ENCODE measurements at places on chromosomes 13 and 19. TPM values are rescaled to one million over a fixed set of nuclear protein-coding genes. Genes with fewer than 3 reads are reported as not detected.
A peak's percentile ranks its signal among the peaks of the same experiment; 100 is the strongest.

The LRFN3 gene
- polyA plus RNA-seq, result 1.2 TPM

The MAST1 gene
- polyA plus RNA-seq, result 0.32 TPM

The SIGLECL1 gene
- polyA plus RNA-seq, result not detected

The ONECUT3 gene
- not detected for polyA plus RNA-seq

DNA sequence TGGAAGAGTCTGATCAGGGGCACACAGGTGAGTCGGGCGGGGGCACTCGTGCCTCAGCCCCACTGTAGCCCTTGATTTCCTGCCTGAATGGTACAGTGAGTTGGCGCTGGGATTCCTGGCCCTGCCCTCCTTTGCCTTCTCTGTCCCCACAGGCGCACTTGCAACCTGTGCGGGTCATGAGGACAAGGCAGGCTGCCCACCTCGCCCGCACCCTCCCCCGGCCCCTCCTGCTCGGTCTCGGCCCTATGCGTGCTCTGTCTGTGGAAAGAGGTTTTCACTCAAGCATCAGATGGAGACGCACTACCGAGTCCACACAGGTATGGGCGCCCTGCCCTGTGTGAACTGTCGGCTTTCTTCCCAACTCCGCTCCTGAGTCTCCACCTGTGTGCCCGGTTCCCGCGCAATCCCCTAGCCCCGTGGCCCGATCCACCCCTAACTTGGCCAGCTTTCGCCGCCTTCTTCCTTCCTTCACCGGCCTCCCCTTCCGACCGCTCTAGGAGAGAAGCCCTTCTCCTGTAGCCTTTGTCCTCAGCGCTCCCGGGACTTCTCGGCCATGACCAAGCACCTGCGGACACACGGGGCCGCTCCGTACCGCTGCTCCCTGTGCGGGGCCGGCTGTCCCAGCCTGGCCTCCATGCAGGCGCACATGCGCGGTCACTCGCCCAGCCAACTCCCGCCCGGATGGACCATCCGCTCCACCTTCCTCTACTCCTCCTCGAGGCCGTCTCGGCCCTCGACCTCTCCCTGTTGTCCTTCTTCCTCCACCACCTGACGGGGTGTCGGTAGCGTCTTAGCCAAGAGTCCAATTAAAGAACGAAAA is 1.6 kb upstream of the KMT2B start:
- peak overlapping the region; percentile 96 for H3K4me3 ChIP-seq
- H3K36me3 ChIP-seq, result peaks cover 19% of the 10 kb centered on the region
- peaks cover 89% of the 10 kb centered on the region for H3K4me1 ChIP-seq
- peak overlapping the region; percentile 89 for H3K27ac ChIP-seq
- no peaks in the 10 kb centered on the region for H3K27me3 ChIP-seq

DNA sequence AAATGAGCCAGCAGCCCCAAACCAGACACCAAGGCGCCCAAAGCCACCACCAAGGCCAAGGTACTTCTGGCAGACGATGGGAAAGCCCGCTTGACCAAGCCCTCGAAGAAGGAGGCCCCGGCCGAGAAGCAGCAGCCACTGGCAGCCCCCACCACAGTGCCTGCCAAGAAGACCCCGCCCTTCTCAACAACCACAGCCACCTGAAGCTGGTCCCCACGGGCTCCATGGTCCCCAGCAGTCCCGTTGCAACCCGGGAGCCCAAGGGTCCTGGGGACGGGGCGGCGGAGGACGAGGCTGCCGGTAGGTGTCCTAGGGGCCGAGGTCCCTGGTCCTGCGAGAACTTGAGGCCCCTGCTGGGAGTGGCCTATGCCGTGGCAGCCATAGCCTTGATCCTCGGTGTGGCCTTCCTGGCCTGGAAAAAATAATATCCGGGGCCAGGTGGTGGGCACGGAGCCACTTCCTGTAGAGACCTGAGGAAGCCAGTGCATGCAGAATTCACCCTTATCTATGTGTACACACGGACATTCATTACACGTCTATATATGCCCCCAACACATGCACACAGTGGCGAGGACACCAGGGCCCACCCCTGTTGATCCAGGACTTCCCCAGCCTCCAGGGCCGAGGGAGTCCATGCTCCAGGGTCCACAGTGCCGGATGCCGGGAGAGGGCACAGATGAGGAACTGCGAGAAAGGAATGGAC is 13.8 kb downstream of the C1QTNF9 start:
- H3K4me3 ChIP-seq, result no peak overlapping the region
- H3K4me1 ChIP-seq, result peaks cover 3% of the 10 kb centered on the region
- H3K27me3 ChIP-seq, result peaks cover 17% of the 10 kb centered on the region
- H3K27ac ChIP-seq, result peak overlapping the region; percentile 26
- H3K36me3 ChIP-seq, result no peaks in the 10 kb centered on the region

GRCh38 chr13:43831088-43831487 is 44.3 kb upstream of the ENOX1 start:
- no peaks in the 10 kb centered on the region for H3K27me3 ChIP-seq
- no peak for DNase-seq
- no peaks in the 10 kb centered on the region for H3K36me3 ChIP-seq
- no peaks in the 10 kb centered on the region for H3K4me1 ChIP-seq
- H3K27ac ChIP-seq, result no peak overlapping the region

GRCh38 chr13:51840917-51841316 is 4.1 kb downstream of the TMEM272 start:
- DNase-seq, result no peak
- no peaks in the 10 kb centered on the region for H3K27me3 ChIP-seq
- no peak overlapping the region for H3K4me3 ChIP-seq
- no peaks in the 10 kb centered on the region for H3K36me3 ChIP-seq
- no peaks in the 10 kb centered on the region for H3K4me1 ChIP-seq

DNA sequence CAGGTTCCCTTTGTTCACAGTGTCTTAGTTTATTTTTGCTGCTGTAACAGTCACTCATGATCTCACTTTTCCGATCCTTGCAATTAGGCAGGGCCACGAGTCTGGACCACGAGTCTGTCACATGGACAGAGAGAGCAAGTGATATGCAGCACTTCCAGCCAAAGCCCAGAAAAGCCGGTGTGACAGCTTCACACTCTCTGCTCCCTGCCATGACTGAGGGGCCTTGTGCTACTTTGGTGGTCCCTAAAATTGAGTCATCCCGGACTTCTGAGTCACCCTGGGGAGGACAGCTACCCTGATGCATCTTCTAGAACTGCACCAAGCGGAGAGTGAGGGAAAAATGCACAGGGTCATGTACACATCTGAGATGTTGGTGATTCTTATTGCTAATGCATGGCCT is 179.6 kb downstream of the EFNB2 start:
- no peak overlapping the region for H3K4me3 ChIP-seq
- H3K27me3 ChIP-seq, result no peaks in the 10 kb centered on the region
- no peak for DNase-seq
- no peaks in the 10 kb centered on the region for H3K36me3 ChIP-seq

GRCh38 chr13:110923777-110924638 is 9.1 kb upstream of the ANKRD10 start:
- DNase-seq, result no peak
- no peak overlapping the region for H3K4me3 ChIP-seq
- H3K36me3 ChIP-seq, result no peaks in the 10 kb centered on the region
- peaks cover 6% of the 10 kb centered on the region for H3K4me1 ChIP-seq
- H3K27ac ChIP-seq, result no peak overlapping the region
- no peaks in the 10 kb centered on the region for H3K27me3 ChIP-seq

DNA sequence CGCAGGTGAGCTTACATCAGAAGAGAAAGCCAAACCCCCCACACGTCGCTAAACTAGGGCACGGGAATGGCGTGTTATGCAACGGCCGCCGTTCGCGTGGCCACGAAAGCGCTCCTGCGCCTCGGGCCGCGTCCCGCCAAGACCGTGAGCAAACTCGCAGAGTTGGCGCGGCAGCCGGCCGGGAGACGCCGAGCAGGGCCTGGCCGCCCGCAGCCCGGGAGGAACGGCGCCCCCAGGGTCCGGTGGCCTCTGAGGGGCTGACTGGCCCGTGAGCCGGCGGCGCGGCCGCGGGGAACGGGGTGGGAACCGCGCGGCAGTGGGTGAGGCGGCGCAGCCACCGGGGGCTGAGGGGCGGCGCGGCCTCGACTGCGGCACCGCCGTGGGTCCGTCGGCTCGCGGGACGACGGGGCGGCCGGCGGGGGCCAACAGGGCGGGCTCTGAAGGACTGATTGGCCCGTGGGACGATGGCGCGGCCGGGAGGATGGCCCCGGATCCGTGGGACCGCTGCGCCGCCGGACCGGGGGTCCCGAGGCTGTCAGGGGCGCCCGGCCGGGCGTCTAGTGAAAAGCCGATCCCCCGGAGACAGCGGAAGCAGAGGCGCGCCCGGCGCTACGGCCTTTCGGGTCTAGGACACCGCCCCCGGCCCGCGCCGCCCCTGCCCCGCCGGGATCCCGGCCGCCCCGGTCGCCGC is 903 bp downstream of the LATS2 start:
- peaks cover 56% of the 10 kb centered on the region for H3K4me1 ChIP-seq
- H3K4me3 ChIP-seq, result peak overlapping the region; percentile 86
- H3K36me3 ChIP-seq, result no peaks in the 10 kb centered on the region
- peak overlapping the region; percentile 98 for H3K27ac ChIP-seq

DNA sequence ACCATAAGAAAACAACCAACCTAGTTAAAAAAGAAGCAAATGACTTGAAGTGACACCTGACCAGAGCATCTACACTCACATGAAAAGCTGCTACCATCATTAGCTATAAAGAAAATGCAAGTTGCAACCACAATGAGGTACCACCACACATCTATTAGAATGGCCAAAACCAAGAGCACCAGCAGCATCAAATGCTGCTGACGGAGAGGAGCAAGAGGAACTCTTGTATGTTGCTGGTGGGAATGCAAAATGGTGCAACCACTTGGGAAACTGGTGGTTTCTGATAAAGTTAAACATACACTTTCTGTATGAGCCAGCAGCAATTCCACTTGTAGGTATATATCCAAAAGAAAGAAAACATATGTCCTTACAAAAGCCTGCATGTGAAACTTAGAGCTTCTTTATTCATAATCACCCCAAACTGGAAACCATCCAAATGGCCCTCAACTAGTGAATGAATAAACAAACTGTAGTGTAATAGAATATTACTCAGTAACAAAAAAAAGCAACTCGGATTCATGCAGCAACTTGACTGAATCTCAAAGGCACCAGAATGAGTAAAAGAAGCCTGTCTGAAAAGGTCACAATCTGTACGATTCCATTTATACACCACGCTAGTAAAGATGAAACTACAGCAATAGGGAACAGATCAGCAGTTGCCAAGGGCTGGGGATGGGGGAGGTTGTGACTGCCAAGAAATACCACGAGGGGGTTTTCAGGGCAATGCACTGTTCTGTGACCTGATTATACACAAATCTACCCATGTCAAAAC is 60.9 kb upstream of the RANBP3 start:
- no peak for DNase-seq
- no peaks in the 10 kb centered on the region for H3K27me3 ChIP-seq
- no peaks in the 10 kb centered on the region for H3K4me1 ChIP-seq
- no peak overlapping the region for H3K4me3 ChIP-seq

- no peaks in the 10 kb centered on the region for H3K27me3 ChIP-seq
- no peaks in the 10 kb centered on the region for H3K4me1 ChIP-seq
- DNase-seq, result no peak
- H3K36me3 ChIP-seq, result no peaks in the 10 kb centered on the region
- H3K4me3 ChIP-seq, result no peak overlapping the region
- H3K27ac ChIP-seq, result no peak overlapping the region
Observed at GRCh38 chr19:13127811-13128575, 9.9 kb downstream of the NACC1 start.

DNA sequence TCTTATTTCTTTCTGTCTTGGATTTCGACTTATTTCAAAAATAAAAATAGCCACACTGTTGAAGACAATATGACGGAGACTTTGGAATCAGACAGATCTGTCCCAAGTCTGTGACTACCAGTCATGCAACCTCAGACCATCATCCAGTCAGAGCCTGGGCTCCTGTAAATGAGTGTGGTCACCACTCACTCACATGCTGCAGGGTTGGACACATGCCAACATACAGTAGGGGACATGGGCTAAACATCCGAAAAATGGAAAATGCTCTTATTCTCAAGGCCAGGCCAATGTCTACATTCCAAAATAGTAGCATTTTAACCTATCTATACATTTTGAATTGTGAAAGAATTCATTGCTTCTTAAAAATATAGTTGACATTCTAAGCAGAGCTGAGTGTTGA is 75.5 kb upstream of the EDNRB start:
- no peaks in the 10 kb centered on the region for H3K27me3 ChIP-seq
- H3K36me3 ChIP-seq, result no peaks in the 10 kb centered on the region
- no peak for DNase-seq
- H3K27ac ChIP-seq, result no peak overlapping the region
- no peaks in the 10 kb centered on the region for H3K4me1 ChIP-seq
- no peak overlapping the region for H3K4me3 ChIP-seq

DNA sequence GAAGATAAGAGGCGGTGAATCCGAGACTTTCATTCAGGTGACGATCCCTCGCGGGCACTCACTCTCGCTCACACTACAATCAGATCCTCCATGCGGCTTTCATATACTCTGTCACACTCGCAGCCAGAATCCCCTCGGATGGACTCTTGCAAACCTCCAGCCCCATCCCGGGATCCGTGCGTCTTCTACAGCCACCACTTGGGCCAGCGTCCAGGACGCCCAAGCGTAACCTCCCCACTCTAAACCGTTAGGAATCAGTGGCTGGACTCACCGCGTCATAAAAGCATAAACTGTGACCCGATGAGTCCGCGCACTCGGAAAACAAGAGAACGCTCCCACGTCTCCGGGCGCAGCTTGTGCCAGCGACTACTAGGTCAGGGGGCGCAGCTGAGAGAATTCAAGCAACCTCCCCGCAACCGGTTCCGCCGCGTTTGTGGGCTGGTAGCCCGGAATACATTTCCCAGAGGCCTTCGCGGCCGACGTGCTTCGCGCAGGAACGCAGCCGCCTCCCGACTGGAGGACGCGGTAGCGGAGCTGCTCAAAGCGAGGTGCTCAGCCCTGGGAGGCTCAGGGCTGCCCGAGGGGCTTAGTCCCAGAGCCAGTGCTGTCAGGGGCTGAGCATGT is 27.6 kb downstream of the ZNF607 start:
- no peaks in the 10 kb centered on the region for H3K27me3 ChIP-seq
- peaks cover 15% of the 10 kb centered on the region for H3K36me3 ChIP-seq
- peak overlapping the region; percentile 58 for H3K4me3 ChIP-seq
- peaks cover 12% of the 10 kb centered on the region for H3K4me1 ChIP-seq

DNA sequence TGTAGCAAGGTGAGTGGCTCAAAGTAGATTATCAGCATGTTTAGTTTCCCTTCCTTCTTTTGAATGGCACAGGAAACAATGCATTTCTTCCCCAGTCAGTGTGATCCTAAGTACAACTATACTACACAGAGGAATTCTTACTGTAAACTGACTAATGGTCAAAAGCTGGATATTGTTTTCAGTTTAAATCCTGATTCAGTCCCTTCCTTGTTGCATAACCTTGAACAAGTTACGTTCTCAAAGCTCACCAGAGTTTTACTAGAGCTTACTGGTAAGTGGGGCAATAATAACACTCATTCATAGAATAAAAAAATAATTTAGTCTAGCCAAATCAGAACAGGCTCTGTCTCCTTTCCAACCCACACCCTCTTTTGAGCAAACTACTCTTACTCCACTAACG is 180.1 kb downstream of the POSTN start:
- no peak for DNase-seq
- H3K27me3 ChIP-seq, result no peaks in the 10 kb centered on the region
- no peaks in the 10 kb centered on the region for H3K4me1 ChIP-seq
- no peak overlapping the region for H3K27ac ChIP-seq

GRCh38 chr13:42633495-42633894 is 59.5 kb downstream of the TNFSF11 start:
- no peaks in the 10 kb centered on the region for H3K36me3 ChIP-seq
- H3K27me3 ChIP-seq, result no peaks in the 10 kb centered on the region
- DNase-seq, result no peak
- H3K4me3 ChIP-seq, result no peak overlapping the region
- H3K27ac ChIP-seq, result no peak overlapping the region

GRCh38 chr13:84279166-84279565 is 396.9 kb upstream of the SLITRK1 start:
- no peak for DNase-seq
- no peaks in the 10 kb centered on the region for H3K4me1 ChIP-seq
- H3K27me3 ChIP-seq, result no peaks in the 10 kb centered on the region
- no peak overlapping the region for H3K4me3 ChIP-seq
